ENCODE measurements at places on chromosomes 2 and 18.

GRCh38 chr2:100244881-100245605 lies 77.3 kb downstream of the LONRF2 start:
- DNase-seq: no peak

GRCh38 chr2:75616406-75616805 lies 30.2 kb upstream of the MRPL19 start:
- DNase-seq: no peak

DNA sequence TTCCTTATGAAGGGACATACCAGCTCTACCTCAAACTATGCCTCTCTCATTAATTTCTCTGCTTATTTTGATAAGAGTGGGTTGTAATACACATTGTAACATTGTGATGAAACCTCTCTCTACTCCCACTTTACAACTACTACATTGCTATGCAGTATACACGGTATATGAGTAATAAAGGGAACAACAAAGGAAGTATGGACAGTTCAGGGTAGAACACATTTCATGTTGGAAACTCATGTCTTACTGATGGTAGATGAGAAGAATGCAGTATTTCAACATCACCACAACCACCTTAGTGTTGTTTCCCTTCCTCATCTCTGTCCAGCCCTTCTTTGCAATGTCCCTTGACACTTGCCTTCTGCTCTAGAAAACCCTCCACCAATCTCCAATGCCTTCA lies 515.9 kb upstream of the CELF4 start:
- no peak for DNase-seq

- no peak for DNase-seq
These were observed 171.7 kb downstream of the ANKRD30B start for GRCh38 chr18:14919666-14920065.

DNA sequence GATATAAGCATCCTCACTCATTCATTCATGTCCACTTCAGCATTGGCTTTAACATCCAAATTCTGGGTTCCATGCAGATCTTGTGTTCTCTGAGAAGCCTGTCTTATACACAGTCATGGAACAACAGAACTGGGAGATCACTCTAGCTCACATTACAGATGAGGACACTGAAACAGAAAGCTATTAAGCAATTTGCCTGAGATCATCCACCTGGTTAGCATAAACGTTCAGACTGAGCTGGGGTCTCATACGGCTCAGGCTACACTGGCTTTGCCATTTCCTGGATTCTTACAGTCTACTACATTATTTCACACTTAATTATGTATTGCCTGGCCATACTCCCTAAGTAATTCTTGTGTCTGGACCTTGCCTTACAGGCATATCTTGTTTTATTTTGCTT lies 169.4 kb upstream of the FANCL start:
- DNase-seq: no peak

DNA sequence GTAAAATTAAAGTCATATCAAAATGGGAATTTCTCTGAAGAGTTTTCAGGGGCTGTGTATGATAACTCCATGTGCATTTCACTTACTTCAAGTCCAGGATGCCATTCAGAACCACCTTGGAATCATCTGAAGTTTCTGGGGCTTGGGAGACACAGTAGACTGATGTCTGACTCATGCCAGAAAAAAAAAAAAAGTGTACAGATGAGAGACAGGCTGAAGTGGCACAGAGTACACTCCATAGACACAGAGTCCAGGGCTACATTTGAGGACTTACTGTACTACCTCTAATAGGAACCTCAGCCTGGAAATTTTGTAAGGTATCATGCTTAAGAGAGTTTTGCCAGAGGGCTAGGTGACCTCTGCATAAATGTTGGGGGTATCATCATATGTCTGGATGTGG lies 92.0 kb downstream of the SS18 start:
- no peak for DNase-seq

GRCh38 chr2:86017901-86018896 lies 87.5 kb downstream of the POLR1A start:
- no peak for DNase-seq

DNA sequence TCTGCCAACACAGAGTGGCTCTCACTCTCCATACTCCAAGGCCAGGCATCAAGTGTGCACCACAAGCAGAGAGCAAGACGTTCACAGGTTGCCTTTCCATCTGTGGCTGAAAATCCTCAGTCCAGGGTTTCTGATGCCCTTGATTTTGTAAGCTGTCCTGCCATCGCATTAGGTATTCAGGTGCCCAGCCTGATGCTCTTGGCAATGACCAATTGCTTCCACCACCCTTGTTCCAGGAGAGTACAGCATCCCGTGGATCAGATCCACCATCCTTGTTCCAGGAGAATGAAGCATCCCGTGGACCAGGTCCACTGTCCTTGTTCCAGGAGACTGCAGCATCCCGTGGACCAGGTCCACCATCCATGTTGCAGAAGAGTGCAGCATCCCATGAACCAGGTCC lies 133.4 kb upstream of the GPC1 start:
- no peak for DNase-seq
